ENCODE measurements at places on chromosomes 5 and 9.
A peak's percentile ranks its signal among the peaks of the same experiment; 100 is the strongest.

DNA sequence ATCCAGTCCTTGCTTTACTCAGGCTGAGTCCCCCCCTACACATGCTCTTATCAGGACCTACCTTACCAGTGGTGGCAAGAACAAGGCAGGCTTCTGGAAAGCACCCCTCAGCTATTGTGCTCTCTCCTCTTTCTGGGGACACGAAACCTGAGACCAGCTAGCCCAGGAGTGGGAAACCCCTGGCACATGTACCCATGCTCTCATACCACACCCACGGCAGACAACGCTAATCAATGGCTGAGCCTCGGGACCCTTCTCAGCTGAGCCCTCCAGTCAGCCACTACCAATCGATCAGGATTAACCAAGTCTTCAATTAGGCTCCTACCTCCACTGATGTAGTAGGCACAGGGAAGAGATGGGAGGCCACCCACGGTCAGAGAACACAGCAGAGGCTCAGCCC, 65.1 kb downstream of the VAV2 start:
- DNase-seq: no peak

GRCh38 chr5:13403351-13403750, 541.1 kb downstream of the DNAH5 start:
- no peak for DNase-seq

GRCh38 chr9:33197279-33198152, 30.4 kb upstream of the B4GALT1 start:
- no peak for DNase-seq

GRCh38 chr5:58972301-58972700, 389.4 kb downstream of the RAB3C start:
- DNase-seq: no peak

GRCh38 chr5:119583684-119584083, 45.7 kb upstream of the FAM170A start:
- DNase-seq: no peak

- DNase-seq: no peak
Observed at GRCh38 chr9:72949244-72949582, 3.6 kb downstream of the ALDH1A1 start.

GRCh38 chr5:169004551-169004950, 296.4 kb downstream of the SLIT3 start:
- DNase-seq: no peak

DNA sequence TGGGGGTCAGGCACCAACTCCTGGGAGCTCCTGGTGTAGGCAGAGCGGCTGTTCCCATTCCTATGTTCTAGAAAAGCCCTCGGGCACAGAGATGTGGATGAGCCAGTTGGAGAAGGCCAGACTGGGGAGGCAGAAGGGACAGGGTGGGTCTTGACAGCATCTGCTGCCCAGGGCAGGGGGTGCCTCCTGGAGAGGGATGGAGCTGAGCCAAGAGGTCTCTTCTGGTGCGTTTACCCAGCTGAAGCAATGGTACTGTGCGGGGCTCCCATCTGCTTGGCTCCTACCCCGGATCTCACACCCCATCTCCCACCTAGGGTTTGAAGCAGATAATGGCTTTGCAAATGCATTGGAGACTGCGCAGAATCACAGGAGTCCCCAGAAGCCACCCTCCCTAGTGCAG, 41.3 kb downstream of the SHB start:
- no peak for DNase-seq

DNA sequence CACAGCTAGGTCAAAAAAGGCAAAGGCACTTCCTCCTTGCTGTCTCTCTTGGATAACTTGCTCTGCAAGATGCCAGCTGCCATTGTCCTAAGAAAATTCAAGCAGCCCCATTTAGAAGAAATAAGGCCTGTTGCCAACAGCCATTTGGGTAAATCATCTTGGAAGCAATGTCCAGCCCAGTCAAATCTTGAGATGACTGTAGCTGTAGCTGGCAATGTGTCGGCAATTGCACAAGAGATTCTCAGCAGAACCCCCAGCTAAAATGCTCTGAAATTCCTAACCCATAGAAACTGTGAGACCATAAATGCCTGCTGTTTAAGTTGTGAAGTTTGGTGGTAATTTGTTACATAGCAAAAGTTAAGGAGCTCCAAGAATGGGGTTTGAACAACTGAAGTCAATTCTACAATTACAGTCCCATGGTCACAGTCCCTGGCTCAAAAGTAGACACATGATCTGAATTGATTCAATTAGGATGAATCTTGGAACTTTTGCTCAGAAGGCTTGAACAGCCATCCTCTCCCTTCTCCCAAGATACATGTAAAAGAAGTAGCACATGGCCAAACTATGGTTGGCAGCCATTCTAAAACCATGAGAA, 151.1 kb downstream of the MPDZ start:
- no peak for DNase-seq

- no peak for DNase-seq
Observed at GRCh38 chr5:115064380-115064779, 105.3 kb downstream of the TRIM36 start.

DNA sequence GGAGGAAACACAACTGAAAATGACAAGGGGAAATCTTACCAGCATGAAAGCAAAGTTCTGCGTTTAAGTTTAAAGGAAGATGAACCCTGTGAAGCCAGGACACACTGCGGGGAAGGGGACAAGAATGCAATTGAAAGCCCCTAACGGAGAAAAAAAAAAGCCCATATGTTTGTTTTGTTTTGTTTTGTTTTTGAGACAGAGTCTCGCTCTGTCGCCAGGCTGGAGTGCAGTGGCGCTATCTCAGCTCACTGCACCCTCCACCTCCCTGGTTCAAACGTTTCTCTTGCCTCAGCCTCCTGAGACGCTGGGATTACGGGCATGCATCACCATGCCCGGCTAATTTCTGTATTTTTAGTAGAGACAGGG, 2.9 kb downstream of the STK10 start:
- no peak for DNase-seq

- no peak for DNase-seq
Observed at GRCh38 chr9:22005021-22005701, 3.9 kb downstream of the CDKN2B start.

GRCh38 chr9:78697618-78698017, 400.7 kb downstream of the PSAT1 start:
- no peak for DNase-seq

GRCh38 chr9:106644661-106645060, 218.3 kb upstream of the ZNF462 start:
- no peak for DNase-seq

GRCh38 chr5:167561796-167562195, 729.6 kb upstream of the WWC1 start:
- no peak for DNase-seq

- no peak for DNase-seq
Observed at GRCh38 chr5:175479125-175479881, 943 bp downstream of the SFXN1 start.

GRCh38 chr9:8078641-8079140, 279.1 kb upstream of the DMAC1 start:
- no peak for DNase-seq

GRCh38 chr5:52800394-52801213, 12.9 kb downstream of the ITGA1 start:
- DNase-seq: peak; percentile 67

DNA sequence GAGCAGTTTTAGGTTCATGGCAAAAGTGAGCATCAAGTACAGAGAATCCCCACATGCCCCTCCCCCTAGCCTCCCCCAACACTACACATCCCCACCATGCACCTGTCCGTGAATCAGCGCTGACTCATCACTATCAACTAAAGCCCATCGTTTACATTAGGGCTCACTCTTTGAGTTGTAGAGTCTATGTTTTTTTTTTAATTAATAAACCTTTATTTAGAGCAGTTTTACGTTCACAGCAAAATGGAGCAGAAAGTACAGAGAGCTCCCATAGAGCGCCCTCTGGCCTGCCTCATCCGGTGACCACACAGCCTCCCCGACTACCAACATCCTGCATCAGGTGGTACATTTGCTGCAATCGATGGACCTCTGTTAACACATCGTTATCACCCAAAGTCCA, 47.9 kb upstream of the UNC5A start:
- no peak for DNase-seq

GRCh38 chr9:35488566-35489312, 1.2 kb upstream of the RUSC2 start:
- no peak for DNase-seq

- DNase-seq: no peak
Observed at GRCh38 chr9:133584559-133585476, 24.4 kb downstream of the FAM163B start.

DNA sequence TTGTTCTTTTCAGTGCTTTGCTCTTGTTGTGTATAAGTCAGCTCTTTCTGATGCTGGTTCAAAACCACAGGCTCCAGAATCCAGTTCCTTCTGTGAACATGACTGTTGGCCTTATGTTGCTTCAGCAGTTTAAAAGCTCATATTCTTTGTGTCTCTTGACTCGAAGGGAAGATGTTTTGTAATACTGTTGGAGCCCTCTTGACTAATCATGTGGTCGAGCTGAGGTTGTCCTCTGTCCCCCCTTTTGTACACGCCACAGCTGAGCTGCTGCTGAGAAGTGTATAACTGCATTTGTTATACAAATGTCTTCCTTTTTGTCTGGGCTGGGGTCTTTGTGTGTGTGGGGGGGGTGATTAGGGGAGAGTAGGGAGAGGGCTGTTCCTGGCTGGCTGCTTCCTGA, 35.8 kb downstream of the SLC36A1 start:
- DNase-seq: no peak

GRCh38 chr5:144276034-144276822, 105.6 kb downstream of the KCTD16 start:
- no peak for DNase-seq

DNA sequence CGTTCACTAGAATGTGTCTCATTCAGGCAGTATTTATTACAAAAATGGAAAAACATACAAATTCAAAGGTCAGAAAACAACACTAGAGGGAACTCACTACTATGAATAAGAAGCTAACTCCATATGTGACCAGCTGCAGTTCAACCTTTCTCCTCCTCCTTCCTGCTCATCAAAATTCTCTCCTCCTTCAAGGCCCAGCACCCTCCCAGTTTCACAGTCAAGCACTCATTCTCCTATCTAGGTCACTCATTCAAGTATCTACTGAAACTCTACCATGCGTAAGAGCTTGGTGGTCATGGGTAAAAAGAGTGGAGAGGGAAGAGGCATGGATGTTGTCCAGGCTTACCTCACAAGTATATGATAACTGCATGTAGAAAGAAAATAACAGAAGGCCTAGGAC, 27.7 kb downstream of the ECPAS start:
- no peak for DNase-seq

DNA sequence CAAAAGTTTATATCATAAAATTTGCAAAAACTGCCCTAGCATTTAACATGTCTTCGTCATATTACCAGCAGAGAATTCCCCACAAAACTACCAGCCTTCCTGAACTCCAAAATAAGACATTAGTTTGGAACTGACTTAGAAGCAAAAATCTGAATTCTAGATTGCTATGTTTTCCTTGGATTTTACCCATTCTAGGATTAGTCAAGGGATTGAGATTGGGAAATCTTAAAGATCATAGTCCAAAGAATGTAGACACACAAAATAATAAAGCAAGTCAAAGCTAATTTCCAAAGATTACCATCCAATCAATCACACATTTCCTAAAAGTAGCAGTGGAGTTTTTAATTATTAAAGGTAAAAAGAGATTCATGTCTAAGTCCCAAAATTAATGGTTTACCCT, 138.2 kb downstream of the NFIB start:
- no peak for DNase-seq

DNA sequence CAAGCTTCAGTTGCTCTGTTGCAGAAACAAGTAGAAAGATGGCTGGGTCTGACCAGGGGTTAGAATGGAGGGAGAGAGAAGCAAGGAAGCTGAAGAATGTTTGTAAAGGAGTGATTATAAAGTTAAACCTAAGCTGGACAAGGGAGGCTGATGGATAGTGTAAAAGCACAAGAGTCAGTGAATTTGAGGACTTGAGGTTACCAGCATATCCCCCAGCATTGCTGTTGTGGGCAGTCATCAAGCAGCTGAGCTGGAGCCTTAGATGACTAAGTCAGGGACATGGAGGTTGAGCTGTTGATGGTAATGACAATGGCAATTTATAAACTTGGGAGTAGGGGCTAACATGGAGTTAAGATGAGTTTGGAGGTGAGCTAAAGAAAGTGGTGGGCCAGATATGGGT, 131.5 kb downstream of the ERCC6L2 start:
- no peak for DNase-seq

DNA sequence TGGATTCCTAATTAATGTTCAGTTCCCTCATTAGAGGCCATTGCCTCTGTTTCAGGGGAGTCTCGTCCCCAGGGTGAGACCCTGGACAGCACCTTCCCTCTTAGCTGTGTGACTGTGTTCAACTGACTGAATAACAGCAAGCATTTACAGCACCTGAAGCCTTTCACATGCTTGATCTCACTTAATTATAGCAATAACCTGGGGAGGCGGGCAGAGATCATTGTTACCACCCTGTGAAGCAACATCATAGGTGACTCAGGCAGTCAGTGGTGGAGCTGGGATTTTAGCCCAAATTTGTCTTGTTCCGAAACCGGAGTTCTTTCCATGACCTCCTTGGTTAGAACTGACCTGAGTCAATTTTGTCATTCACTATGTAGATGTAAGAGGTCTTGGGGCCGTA, 105.2 kb upstream of the RAD23B start:
- peak; percentile 51 for DNase-seq

DNA sequence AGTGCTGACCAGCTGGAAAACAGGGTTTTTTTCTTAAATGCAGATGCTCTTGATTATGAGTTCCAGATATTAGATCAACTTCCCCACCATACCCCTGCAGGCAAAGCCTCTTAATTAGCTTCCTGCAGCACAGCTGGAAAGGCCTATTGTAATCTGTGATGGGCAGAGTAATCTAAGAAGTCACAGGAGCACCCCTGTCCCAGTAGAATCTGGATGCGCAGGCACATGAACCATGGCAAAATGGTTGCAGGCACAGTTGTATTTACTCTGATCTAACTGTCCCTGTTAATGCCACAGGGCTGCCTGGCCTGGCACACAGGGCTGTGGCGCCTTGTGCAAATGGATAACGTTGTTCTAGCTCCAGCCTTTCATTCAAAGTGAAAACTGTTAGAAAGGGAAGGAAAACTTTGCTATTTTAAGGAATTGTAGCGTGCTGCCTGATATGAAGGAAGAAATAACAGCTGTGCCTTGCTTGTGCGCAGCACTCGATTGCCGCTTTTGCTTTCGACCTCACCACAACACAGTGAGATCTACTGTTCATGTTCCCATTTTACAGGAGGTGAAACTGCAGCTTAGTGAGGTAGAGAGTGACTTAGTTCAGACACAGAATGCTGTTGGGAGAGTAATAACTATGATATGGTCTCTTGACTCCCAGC, 2.3 kb downstream of the TGFBI start:
- no peak for DNase-seq

- DNase-seq: no peak
Observed at GRCh38 chr5:35203403-35203802, 26.9 kb downstream of the PRLR start.

DNA sequence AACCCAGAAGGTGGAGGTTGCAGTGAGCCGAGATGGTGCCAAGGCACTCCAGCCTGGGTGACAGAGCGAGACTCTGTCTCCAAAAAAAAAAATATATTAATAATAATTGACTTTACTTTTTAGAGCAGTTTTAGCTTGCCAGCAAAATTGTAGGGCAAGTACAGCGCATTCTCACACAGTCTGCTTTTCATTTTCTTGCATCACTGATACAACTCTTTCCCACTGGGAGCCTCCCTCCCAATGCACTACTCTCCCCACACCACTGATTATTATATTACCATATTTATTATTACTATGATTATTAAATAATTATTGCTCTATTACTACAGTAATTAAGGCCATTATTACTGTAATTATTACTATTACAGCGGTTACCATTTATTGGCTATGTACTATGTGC, 212.8 kb downstream of the GNA14 start:
- DNase-seq: no peak
